ENCODE measurements at places on chromosomes 5 and 9.

- no peak for DNase-seq
Measured at GRCh38 chr5:124630767-124631704, 115.4 kb downstream of the ZNF608 start.

DNA sequence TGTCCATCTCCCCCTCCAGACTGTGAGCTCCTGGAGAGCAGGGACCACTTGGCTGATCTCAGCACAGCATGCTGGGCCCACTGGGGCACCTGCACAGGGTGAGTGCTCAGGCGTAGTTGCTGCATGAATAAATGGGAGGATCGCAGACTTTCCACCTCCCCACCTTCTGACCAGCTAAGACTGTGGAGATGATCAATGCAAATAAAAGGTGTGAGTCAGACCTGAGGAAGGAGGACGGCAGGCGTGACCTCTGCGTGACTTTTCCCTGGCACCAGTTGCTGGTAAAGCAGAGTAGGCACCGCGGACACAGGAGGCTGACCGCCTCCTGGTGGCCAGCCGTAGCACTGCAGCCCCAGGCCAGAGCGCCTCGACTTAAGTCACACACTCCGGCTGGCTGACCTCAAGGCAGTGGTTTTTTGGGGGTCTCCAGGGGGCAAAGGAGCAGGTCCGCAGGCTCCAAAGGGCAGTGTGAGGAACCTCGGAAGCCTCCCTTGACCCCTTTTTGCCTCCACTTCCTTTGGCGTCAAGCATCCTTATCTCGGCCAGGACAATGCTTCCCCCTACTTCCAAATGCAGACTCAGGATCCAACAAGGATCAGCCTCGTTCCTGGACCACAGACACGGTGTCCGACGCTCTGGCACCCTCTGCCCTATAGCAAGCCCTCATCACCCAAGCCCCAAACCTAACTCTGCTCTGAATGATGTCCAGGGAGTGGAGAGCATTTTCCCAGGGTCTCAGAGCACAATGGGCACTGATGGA lies 12.7 kb upstream of the TDRD7 start:
- DNase-seq, result peak; percentile 48

- no peak for DNase-seq
Measured at GRCh38 chr5:39218482-39219402, 621 bp downstream of the FYB1 start.

DNA sequence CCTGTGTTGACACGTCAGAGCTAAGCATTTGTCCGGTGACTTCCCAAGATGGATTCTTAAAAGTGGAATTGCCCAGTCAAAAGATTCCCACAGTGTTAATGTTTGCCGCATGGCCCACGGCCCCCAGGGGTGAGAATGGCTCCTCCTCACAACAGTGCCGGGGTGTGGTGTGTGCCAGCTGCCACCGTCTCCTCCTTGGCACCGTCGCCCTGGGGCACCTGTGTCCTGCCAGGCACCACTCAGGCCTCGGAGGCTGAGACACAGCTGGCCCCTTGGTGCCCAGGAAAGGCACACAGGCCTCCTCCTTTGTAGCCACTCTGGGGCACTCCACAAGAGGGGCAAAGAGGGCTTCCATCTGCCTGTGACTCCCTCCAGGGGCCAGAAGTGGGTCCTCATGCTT lies 4.3 kb downstream of the KCNT1 start:
- DNase-seq, result no peak

DNA sequence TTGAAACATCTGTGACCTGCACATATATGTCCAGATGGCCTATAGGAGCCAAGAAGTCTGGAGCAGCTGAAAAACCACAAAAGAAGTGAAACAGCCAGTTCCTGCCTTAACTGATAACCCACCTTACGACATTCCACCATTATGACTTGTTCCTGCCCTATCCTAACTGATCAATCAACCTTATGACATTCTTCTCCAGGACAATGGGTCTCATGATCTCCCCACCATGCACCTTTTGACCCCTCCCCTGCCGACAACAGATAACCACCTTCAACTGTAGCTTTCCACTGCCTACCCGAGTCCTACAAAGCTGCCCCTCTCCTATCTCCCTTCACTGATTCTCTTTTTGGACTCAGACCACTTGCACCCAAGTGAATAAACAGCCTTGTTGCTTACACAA lies 233.8 kb downstream of the CCDC171 start:
- no peak for DNase-seq

GRCh38 chr5:132138260-132138659 lies 64.7 kb downstream of the CSF2 start:
- DNase-seq, result no peak

GRCh38 chr9:98108531-98109031 lies 10.4 kb downstream of the TRIM14 start:
- DNase-seq, result no peak

GRCh38 chr9:33924978-33925797 lies 108.2 kb downstream of the UBE2R2 start:
- no peak for DNase-seq

GRCh38 chr5:105739732-105740131 lies 1931.0 kb downstream of the EFNA5 start:
- DNase-seq, result no peak

- no peak for DNase-seq
Measured at GRCh38 chr5:2141254-2142000, 258.7 kb upstream of the IRX4 start.

- peak; percentile 25 for DNase-seq
Measured at GRCh38 chr9:4489919-4490704, at the start of gene SLC1A1. SLC1A1 (plus strand) TSS chr9:4490468; CDS start chr9:4490680, 212 bp downstream.

- no peak for DNase-seq
Measured at GRCh38 chr5:16883806-16884205, 52.3 kb downstream of the MYO10 start.

DNA sequence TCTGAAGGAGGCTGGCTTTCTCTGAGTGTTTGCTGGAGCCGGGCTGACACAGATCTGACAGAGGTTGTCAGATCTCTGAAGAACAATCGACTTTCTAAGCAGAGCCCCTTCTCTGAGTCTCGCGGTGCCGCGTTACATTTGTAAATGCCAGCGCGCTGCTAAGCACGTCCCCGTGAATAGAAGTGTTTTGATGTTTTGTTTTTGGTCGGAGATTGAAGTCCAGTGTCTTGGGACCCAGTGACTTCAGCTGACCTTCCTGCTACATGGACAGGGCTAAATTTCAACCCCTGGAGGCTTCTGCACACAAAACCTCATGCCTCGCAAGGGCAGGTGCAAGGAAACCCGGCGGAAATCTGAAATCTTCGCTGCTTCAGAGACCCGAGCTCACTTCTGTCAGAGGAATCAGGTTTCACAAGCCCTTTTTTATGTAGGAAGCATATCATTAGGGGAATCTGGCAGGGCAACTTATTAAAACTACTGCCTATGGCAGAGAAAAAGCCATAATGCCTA lies 27.2 kb downstream of the NEUROG1 start:
- DNase-seq, result no peak

- no peak for DNase-seq
Measured at GRCh38 chr9:102038006-102038405, 299.6 kb upstream of the GRIN3A start.

GRCh38 chr5:78008356-78008967 lies 232.3 kb upstream of the TBCA start:
- peak; percentile 32 for DNase-seq

DNA sequence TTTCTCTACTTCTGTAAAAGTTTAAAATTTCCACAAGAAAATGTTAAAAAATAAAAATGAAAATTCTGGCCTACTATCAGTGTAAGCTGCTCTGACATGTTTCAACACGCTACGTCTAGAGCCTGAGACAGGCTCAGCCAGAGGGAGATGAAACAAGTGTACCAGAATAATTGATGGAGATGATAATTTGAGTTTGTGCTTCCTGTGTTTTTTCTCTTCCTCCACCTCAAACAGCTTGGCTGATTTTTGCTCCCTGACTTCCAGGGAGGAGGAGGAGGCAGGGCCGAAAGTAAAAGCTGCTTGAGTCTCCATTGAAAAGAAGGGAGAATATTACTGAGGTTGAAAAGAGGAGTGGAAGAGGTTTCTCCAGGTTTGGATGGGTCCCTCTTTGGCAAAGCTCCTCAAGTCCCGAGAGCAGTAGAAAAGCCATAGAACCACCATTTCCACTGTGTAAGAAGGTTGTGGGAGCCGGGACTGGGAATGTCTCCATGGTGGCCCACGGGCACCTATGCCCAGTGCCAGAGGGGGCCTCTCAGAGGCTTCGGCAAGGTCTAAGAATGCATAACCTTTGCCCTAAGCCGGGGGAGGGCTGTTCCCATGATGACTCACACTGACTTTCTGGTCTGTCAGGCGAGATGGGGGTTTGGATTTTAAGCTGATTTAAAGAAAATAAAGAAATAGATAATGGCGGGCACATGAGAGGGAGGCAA lies 95.1 kb downstream of the HRH2 start:
- DNase-seq, result no peak

DNA sequence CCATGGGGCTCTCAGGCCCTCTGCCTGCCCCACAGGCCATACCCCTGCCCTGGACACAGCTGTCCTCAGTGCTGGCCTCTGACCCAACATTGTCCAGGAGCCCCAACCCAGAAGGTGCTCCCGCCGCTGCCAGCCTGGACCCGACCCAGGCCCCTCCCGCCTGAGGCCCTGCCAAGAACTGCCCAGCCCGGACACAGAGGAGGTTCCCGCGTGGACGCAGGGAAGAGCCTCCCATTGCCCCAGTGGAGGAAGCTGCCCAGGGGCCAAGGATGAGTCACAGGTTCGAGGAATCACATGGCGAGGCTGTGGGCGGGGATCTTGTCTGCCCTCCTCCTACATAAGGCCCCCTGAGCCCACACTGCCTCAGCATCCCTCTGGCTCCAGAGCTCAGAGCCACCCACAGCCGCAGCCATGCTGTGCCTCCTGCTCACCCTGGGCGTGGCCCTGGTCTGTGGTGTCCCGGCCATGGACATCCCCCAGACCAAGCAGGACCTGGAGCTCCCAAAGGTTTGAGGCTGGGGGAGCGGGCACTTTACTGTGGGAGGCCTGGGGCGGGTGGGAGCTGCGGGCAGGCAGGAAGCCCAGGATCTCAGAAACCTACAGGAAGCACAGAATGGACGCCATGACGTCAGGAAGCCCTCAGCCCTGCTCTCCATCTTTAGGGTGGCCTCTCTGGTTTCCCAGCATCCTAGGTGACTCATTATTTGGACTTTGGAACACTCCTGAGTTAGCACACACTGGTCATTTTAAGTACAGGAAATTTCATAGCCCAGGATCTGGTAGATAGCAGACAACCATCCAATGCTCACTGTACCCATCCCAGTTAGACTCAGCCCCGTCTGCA lies at the start of gene PAEP:
Gene PAEP (plus strand): TSS at position 366 of the 844 bp plus-strand sequence.
- no peak for DNase-seq

DNA sequence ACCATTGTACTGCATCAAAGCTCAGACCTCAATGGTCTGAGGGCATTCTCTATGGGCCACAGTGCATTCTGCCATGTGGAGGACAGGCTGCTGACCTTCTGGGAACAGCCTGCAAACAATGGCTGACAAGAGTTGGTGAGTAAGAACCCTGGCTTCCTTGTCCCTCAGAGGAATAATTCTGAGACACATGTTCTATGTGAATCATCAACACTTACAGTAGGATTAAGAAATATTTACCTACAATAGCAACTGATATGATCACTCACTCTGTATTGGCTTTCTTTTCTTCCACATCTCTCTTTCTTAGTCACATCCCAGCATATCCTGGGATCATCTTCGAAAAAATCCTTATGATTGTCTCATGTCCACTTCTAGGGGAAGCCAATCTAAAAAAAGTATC lies 306.5 kb upstream of the ITGA1 start:
- DNase-seq, result no peak

DNA sequence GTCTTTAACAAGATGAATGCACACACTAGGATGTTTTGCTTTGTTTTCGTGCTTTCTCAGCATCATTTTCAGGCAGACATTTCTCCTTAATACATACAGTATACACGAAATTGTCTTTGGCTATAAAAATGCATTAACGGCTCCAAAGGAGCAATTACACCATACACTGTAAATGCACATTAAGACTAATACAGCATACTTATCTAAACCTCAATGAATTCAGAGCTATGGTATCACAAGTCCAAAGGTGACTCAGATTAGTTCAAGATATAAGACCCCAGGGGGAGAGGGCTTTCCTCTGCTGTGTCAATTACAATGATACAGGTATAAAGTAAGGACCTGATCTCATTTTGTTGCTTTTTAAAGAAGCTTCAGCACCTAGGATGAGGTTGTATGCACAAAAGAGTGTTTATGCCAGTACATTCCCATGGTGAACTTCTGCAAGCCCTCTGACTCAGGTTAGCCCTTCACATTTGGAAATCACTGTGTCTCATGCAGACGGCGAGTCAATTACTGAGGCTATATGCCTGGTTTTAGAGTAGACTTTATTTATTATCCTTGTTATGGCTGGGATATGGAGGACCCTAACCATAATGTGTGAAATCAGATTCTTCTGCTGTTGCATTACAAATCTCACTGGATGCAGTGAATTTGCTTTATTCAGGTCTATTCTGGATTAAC lies 233.3 kb downstream of the ZNF608 start:
- DNase-seq, result no peak

- DNase-seq, result no peak
Measured at GRCh38 chr9:94802251-94802650, 75.8 kb downstream of the AOPEP start.

- DNase-seq, result no peak
Measured at GRCh38 chr5:101429241-101429640, 526.2 kb upstream of the ST8SIA4 start.

- no peak for DNase-seq
Measured at GRCh38 chr9:110129425-110129824, 78.5 kb downstream of the C9orf152 start.

- no peak for DNase-seq
Measured at GRCh38 chr9:83322438-83322837, 215.8 kb downstream of the FRMD3 start.

DNA sequence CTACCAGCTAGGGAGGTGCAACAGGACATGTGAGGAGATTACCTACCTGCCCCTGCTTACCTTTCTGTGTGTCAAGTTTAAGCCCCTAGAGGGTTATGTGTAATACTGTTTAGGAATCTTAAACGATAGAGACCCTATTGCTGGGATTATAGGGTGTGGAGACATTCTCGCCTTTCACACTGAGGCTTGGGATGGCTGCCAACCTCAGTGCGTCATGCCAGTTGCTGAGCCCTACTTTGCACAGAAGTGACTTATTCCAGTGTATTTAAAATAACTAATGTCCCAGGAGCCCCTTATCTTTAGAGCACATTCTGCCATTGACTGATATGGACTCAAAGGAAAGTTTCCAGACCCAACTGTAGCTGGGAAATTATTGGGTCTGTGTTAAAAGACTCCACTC lies 76.6 kb upstream of the XPA start:
- DNase-seq, result no peak

- DNase-seq, result no peak
Measured at GRCh38 chr5:124457101-124457500, 289.3 kb downstream of the ZNF608 start.

DNA sequence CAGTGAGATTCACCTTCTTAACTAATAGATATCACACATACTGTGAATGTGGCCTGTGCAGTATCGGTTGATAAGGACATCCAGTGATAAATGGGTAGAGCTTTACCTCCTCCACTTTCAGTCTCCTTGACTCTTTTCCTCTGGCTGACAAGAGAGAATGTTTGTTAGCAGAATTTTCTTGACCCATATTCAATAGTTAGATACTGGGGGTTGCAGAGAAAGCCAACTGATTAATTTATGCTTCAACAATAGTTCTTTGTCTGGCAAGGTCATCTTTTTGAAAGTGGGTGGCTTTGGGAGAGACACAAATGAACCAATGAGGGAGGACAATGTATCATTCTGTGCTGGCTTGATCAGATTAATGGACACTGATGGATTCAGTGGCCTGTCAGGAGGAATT lies 30.3 kb downstream of the TTC23L start:
- no peak for DNase-seq
